ENCODE measurements at places on chromosomes 5 and 9.

GRCh38 chr9:133251773-133252172 lies 23.2 kb downstream of the ABO start:
- DNase-seq, result no peak

GRCh38 chr9:36218011-36218410 lies 27.3 kb downstream of the CLTA start:
- DNase-seq, result no peak

DNA sequence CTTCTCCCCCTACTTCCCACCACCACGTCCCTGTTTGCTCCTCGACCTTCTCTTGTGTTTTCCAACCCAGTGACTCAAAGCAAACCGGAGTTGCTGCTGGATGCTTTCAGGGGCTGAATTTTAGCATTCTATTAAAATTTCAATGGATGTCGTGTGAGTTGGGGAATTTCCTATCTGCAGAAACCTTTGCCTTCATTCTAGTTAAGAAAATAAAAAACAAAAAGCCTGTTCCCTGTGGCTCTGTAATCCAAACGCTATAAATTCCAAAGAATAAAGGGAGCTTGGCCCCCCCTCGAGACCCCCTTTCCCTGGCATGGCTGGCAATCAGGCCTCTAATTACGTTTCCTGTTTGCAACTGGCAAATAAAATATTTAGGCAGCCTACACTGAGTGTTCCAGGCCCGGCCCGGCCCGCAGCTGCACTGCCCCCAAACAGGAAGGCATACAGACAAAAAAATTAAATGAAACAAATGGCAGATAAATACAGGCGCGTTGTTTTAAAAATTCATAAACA lies 139.4 kb upstream of the PPP1R26 start:
- no peak for DNase-seq

GRCh38 chr5:1494780-1495524 lies 28.8 kb downstream of the LPCAT1 start:
- no peak for DNase-seq

DNA sequence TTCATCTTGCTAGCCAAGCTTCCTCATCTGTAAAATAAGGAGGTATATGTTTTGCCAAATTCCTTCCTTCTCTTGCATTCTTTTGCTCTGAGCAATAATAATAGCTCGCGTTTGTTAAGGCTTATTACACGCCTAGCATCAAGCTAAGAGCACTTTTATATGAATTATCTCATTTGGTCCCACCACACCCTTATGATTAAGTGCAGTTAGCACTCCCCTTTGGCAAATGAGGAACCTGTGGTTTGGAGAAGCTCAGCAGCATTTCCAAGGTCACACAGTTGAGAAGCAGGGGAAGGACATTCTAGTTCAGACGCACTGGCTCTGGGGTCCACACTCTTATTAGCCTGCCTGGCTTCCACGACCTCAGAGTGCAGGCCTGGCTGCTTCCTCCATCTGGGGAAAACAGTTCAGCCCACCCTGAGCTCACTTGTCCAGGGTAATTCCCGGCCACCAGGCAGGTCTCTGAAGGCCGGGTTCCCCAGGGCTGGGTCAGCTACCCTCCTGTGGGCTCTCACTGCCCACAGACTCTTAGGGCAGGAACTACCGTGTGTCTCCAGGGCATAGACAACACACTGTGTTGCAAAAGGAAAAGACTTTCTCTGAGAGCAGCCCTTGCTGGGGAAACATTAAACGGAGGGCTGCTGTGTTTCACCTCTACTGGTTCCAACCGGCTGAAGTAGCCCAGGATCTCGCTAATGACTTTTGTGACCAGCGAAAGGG lies 9.9 kb upstream of the FBP1 start:
- DNase-seq, result no peak

DNA sequence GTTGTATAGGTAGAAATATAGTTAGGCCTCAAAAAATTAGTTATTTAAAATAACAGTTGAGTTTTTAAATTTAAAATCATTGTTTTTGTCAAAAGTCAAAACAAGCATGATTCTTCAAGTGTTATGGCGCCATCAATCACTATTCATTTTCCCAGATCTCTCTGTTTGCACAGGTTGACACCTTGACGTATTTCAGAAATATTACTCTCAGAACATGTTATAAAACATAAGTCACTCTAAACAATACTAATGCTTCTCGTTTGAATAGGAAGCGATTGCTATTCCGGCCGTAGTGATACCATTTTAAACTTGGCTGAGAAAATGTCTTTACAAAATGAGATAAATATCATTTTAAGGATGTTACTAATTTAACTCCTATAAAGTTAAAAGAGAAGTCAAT lies 126.1 kb upstream of the VCAN start:
- DNase-seq, result no peak

- no peak for DNase-seq
Observed at GRCh38 chr5:151132963-151133362, 24.6 kb downstream of the ANXA6 start.

DNA sequence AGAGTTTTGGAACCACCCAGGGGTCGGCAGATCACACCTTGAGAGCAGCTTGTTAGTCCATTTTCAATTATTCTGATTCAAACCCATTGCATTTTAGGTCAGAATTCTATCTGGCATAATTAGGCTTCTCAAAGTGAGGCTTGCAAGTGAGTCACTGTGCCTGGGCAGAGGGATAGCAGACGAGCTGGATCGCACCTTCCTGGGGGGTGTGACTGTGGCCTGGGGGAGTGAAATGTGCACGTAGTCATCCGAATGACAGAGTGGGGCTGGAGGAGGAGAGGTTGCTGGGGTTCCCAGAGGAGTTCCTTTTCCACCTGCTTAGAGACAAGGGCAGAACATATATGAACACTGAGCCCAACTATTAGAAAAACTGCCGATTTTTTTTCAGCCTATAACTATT lies 31.7 kb downstream of the SPACA9 start:
- no peak for DNase-seq

- DNase-seq, result no peak
Observed at GRCh38 chr5:180213256-180213600, 4.2 kb upstream of the RASGEF1C start.

GRCh38 chr9:35646153-35646532 lies 4.6 kb downstream of the SIT1 start:
- DNase-seq, result no peak

GRCh38 chr9:9963841-9964240 lies 649.0 kb downstream of the PTPRD start:
- no peak for DNase-seq

DNA sequence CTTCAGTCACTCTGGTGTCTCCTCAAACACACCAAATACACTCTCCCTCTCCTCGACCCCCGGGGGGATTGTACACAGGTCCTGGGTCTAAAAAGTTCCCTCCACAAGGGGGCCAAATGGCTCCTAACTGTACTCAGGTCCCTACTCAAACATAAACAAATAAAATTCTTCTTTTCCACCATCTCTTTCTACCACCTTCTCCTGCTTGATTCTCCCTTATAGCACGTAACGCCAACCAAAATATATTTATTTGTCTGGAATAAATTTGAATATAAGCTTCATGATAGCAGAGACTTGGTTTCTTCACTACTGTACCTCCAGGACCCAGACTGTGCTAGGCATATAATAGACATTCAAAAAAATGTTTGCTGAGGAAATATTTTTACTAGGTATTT lies 21.4 kb downstream of the ZNF608 start:
- DNase-seq, result no peak

- peak; percentile 75 for DNase-seq
Observed at GRCh38 chr5:172713113-172713808, 57.7 kb downstream of the DUSP1 start.

DNA sequence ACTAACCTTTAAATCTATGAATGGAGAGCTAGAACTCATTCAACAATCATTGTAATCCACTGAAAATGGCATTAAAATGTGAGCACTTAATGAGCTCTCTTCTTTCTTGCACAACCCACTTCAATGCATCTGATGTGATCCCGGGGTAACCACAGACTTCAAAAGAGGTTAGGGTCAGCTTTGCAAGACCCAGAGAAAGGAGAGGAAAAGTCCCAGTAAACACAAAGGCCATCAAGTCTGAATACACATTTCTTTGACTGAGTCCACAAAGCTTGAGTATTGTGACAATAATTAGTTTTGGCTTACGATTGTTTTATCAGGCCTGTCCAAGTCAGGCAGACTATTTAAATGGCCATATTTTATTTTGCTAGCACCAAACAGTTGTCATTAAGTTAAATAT lies 148.8 kb upstream of the ZNF608 start:
- DNase-seq, result no peak

DNA sequence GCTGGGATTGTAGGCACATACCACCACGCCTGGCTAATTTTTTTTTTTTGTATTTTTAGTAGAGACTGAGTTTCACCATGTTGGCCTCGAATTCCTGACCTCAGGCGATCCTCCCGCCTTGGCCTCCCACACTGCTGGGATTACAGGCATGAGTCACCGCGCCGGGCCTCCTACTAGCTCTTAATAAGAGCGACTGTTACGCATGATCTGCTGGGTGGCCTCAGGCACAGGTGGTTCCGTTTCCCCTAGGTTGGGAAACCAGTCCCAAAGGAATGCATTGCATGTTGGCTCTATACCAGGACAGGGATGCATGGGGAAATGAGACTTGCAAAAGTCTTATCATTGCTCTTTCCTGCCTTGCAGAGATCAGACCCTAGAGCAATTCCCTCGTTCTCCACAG lies 184.7 kb upstream of the PPP1R26 start:
- no peak for DNase-seq

DNA sequence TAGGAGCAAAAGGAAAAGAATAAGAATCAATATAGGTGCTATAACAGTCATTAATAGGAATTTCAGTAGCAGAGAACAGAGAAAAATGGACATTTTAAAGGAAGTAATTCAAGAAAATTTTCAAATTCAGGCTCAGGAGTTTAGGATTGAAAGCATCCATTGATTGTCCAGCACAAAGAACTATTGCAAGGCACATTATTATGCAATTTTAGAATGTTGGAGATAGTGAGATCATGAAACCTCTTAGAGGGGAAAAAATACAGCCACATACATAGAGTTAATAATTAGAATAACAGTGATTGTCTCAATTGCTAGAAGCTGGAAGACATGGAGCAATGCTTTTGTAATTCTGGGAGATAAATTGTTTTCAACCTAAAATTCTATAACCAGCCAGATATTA lies 31.5 kb downstream of the CNTLN start:
- DNase-seq, result no peak

DNA sequence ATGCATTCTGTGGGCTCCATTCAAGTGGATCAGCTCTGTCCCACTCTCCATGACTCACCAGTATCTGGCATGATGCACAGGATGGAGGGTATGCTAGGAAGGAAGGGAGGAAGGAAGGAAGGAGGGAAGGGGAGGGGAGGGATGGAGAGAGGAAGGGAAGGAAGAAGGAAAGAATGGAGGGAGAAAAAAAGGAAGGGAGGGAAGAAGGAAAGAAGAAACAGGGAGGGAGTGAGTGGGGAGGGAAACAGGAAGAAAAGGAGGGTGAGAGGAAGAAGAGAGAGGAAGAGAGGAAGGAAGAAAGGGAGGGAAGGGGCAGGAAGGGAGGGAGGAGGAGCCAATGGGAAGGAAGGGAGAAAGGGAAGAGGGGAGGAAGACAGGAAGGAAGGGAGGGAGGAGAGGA lies 5.3 kb upstream of the BARHL1 start:
- DNase-seq, result no peak

DNA sequence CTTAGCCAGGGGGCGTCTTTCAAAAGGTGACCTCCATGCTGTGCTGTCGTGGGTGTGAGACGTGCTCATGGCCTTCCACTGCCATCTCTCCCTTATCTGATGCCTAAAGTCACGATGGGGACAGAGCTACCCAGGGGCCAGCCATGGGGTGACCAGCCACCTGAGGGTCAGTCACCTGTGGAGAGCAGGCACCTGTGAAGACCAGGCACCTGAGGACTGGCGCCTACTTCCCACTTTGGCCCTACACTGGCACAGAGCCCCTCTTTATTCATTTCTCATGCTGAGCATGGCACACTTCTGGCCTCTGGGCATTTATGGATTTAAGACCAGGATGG lies 6.4 kb upstream of the EXOC3 start:
- DNase-seq, result no peak

DNA sequence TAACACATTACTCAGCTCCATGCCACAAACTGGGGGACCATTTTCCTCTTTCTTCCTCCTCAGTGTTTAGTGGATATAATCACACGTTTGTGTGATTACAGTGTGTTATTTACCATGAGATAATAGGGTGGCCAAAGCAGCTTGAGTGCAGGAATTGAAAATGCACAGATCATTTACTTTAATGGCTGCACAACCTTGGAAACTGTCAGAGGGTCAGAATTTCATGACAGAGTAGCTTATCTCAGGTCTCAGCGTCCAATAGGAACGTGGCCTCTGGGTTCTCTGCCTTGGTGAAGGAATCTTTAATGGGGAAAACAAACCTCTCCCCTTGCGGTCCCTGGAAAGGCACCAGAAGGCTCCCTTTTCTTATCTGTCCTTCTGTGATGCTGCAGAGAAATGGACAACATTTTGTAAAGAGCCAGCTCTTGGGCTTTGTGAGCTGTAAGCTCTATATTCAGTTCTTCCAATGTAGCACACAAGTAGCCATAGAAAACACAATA lies 87.4 kb upstream of the CD180 start:
- DNase-seq, result no peak

DNA sequence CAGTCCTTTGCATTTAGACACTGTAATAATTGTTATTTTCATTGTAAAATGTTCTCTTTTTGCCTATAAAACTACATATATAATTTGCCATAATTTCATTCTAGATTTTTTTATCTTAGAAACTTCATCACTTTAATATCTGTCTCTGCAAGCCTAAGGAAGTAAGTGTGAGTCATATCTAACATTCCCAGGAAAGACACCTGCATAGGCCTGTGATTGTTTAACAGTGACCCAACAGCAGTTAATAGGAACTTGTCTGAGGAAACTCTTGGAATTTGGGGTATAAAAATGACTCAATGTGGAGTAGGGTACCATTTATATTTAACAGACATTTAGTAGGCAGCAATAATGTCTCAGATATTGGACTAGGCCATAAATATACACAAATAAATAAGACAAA lies 229.2 kb upstream of the FAM174A start:
- DNase-seq, result no peak

- peak; percentile 75 for DNase-seq
Observed at GRCh38 chr9:133709015-133709611, 29.0 kb downstream of the SARDH start.

DNA sequence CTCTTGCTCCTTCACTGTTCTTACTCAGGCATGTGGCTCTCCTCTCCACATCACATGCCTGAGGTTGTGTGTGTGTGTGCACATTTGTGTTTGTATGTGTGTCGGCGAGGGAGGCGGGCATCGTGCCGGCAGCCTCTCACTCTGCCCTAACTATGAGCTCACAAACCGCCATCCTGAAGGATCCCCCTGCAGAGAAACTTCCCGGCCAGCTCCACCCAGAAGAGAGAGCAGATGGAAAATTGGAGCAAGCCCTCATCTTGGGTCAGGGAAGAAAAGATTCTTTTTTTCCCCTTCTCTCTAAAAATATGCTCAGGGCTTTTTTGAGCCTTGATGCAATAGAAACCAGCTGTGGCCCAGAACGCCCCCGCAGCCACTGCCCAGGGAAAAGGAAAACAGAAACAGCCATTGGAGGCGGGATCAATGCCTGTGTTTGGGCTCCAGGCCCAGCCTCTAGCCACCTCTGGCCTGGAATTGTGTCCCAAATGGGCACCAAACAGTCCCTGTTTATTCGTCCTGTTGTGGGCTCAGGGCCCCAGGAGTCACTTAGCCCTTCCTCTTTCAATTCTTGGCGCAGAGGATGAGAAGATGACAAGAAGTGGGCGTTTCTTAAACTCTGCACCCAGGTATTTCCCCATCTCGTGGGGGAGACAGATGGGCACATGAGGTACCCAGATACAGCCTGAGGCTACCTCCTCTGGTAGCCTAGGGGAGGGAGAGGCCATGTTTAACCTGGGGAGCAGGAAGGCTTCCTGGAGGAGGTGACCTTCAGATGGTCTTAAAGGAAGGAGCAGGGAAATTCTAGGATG lies 151.5 kb downstream of the RGS3 start:
- peak; percentile 90 for DNase-seq

GRCh38 chr9:588981-589380 lies 252.5 kb upstream of the DMRT1 start:
- peak; percentile 16 for DNase-seq
